ENCODE measurements at places on chromosomes 3 and 15.

DNA sequence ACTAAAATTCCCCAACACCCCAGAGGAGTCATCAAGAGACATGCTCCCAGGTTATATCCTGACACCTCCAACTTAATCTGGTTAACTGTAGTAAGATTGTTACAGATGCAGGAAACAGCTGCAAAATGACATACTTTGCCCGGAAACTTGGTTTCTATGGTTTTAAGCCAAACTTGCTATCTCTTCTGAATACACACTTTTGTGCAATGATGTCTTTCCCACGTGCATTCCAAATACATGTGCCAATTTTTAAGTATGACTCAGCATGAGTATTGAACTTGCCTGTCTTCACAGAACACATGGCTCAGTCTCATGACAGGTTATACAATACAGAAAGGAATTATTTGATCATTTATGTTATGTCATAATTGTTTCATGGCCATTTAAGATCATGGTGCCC lies 207.0 kb upstream of the DCBLD2 start:
- peak; percentile 94 for DNase-seq

- DNase-seq, result no peak
Measured at GRCh38 chr3:159843840-159844730, 144.6 kb upstream of the IL12A start.

DNA sequence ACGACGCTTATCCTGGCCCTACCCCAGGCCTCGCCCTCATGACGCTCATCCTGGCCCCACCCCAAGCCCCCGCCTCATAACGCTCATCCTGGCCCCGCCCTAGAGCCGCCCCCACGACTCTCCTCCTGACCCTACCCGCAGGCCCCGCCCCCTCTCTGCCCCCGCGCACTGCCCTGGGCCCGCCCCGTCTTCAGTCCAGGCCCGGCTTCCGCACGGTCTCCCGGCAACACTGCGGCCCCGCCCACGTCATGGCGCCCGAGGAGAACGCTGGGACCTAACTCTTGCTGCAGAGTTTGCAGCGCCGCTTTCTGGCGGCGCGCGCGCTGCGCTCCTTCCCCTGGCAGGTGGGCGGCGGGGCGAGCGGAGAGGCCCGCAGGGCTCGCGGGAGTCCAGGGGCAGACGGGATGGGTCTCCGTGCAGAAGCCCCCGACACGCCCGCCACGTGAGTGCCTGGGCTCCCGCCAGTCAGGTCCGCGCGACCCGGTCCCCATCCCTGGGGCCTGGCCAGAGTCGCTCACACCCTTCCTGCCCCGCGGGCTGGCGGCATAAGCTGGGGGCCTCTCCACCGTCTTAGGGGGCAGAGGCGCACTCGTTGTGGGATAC lies 52.5 kb upstream of the ROPN1B start:
- peak; percentile 75 for DNase-seq

- peak; percentile 40 for DNase-seq
Measured at GRCh38 chr3:146577662-146578061, 27.5 kb downstream of the PLSCR5 start.

DNA sequence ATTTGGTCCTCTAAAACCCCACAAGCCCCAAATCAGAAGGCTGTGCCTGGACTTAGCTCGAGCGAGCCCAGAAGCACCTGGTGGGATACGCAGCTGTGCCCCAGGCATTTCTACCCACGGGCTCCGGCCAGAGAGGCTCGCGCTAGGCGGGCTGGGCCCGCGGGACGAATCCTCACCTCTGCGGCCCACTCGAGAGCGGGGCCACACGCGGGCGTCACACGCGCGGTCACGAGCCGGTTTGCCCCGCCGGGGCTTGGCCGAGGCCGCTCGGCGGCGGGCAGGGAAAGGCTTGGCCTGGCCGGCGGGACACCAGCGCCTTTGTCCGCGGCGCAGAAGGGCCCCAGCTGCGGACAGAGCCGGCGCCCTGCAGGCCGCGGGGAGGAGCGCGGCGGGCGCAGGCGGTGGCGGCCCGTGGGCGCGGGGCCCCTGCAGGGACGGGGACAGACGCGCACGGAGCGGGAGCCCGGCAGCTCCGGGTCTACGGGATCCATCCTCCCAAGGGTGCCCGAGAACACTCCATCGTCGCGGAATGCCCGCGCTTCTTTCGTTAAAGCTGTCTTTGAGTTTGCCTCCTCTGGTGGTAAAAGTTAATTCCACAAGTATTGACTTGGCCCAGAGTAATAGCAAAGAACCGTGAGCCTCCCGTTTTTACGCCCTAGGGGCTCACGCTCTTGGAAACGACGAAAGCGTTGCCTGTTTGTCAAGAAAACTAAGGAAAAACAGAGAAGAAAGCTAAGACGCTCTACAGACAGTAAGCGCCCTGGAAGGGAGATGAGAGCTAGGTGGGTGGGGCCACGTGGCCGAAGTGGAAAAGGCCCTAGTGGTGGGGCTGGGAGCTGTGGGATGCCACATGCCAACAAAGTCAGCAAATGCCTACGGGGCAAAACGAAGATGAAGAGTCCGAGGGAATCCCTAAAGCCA lies 26.4 kb downstream of the TYRO3 start:
- no peak for DNase-seq

GRCh38 chr3:175957427-175957826 lies 1098.3 kb downstream of the NAALADL2 start:
- no peak for DNase-seq

- no peak for DNase-seq
Measured at GRCh38 chr3:64732576-64732975, 44.8 kb upstream of the ADAMTS9 start.

DNA sequence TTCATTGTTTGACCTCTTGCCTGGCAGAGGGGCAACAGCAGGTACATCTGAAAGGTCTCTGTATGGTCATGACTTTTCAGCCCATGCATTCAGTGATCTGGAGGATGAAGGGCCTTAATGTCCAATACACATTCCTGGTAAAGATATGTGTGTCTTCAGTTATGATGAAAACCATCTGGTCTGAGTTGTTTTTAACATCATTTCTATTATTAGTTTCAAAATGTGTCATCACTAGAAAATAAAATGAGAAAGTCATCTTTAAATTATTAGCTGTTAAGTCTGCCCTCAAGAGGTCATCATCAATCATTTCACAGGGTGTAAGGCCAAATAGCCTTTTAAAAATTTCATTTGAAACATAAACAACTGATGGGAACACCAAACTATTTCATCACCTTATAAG lies 92.1 kb upstream of the PLSCR4 start:
- no peak for DNase-seq

DNA sequence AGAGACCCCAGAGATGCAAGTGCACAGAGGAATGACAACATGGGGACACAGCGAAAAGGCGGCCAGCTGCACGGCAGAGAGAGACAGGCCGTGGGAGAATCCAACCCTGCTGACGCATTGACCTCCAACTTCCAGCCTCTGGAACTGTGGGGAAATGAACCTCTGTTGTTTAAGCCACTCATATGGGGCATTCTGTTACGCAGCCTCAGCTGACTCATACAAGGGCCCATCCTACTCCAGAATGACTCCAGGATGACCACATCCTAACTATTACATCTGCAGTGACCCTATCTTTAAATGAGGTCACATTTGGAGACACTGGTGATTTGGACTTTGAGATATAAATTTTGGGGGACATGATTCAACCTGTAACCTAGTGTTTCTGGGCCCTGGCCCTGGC lies 44.0 kb downstream of the KLF15 start:
- DNase-seq, result no peak

GRCh38 chr15:65730549-65731172 lies 61.4 kb downstream of the DENND4A start:
- DNase-seq, result no peak

DNA sequence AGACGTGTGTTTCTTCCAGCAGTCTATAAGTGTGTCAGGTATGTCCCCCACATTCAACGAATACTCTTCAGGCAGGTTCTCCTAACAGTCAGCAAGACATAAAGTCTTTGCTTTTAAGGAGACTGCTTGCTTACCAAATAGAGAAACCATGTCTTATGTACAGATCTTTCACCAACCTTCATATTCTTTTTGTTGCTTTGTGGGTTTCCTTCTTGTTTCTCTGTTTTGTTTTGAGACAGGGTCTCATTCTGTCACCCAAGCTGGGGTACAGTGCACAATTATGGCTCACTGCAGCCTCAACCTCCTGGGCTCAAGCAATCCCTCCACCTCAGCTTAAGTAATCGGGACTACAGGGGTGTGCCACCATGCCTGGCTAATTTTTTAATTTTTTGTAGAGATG lies 14.3 kb downstream of the DYNC1LI1 start:
- no peak for DNase-seq

DNA sequence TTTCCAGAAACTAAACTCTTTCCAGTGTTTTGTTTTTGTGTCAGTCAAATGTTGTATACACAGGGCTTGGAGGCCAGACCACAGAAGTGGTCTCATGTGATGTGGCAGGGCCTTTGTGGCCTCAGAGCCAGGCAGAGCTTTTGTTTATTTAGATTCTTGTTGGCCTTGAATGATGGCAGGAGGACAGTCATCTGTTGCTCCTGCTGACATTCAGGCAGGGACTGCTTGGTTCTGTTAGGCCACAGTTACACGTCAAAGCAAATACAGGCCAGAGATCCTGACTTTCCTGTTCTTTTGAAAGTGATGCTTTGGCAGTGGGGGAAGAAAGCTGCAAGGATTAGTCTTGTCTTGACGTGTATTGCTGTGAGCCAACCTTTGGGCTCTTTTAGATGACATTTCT lies 325.1 kb downstream of the CACNA2D3 start:
- no peak for DNase-seq

- no peak for DNase-seq
Measured at GRCh38 chr15:39627451-39628143, 46.7 kb downstream of the THBS1 start.

- no peak for DNase-seq
Measured at GRCh38 chr15:71598741-71599140, 211.6 kb upstream of the NR2E3 start.

GRCh38 chr3:184042617-184043016 lies 10.2 kb upstream of the HTR3C start:
- no peak for DNase-seq

- no peak for DNase-seq
Measured at GRCh38 chr3:72382460-72382859, 465.8 kb downstream of the SHQ1 start.

GRCh38 chr3:177213801-177214535 lies 16.7 kb upstream of the TBL1XR1 start:
- DNase-seq, result no peak

GRCh38 chr15:62047282-62047827 lies 12.9 kb downstream of the VPS13C start:
- DNase-seq, result no peak

- DNase-seq, result no peak
Measured at GRCh38 chr15:89975482-89976245, 25.5 kb upstream of the ZNF710 start.

DNA sequence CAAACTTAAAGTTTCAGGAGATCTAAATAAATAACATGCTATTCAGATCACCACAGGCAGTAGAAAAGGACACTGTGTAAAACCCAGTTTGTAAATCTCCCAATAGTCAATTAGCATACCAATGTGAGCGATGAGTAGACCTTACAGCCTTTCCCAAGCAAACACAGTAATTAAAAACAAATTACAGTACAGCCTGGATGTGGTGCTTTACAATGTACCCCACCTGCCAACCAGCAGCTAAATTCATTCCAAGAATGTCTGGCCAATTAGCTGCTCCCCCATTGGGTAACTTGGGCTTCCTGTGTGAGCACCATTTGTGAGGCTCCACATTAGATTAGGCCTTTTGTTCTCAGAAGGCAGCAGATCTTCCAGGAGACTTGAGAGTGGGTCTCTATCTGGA lies 635.0 kb downstream of the TBL1XR1 start:
- no peak for DNase-seq

GRCh38 chr3:166900866-166901577 lies 479.1 kb downstream of the ZBBX start:
- no peak for DNase-seq

- peak; percentile 71 for DNase-seq
Measured at GRCh38 chr3:159947220-159947619, 41.4 kb upstream of the IL12A start.

GRCh38 chr3:139357899-139358298 lies 14.1 kb downstream of the MRPS22 start:
- no peak for DNase-seq

- no peak for DNase-seq
Measured at GRCh38 chr3:139935866-139936817, 1.2 kb downstream of the CLSTN2 start.

DNA sequence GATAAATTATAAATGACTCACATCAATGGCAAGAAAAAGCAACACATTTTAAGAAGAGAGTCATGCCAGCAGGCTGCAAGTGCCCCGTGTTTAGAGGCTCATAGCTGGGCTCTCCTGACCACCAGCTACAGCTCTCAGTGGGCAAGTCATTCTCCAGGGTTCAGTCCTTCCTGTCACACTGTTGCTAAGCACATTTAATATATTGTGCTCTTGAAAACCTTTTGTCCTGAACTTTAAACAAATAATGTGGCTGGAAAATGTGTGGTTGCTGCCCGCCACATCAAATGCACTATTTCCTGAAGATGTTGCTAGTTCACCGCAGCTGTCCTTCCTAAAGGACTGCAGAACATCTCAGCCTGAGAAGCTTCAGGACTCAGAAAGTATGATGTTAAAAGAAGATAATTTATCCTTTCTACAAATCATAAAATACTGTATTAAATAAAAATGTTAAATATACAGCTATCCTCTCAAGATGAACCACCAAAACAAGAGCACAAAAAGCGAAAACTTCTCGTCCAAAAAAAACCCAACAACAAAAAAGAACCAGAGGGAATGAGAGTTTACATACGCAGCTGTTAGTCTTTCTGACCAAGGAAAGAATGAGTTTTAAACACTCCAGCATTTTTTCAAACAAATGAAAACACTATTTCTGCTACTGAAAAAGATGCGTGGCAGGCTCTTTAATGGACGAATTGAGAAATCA lies 951 bp downstream of the TARS3 start:
- no peak for DNase-seq

DNA sequence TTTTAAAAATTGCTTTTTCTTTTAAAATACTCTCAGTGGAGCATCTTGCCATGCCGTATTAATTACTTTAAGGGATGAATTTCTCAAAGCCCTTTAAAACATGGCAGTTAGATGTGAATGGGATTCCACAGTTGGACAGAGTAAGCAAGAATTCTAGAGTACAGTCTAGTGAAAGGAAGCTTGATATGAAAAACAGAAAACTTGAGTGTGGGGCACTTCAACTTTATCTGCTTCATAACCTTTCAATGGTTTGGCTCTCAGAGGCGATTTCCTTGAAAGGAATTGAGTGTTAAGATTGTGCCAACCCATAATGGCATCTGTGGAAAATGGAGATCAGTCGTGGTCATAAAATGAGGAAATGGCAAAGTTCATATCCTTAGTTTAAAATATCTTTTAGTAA lies 127.7 kb upstream of the SAMMSON start:
- no peak for DNase-seq

All from non-pigmented ciliary epithelial cell (primary cell).